ENCODE measurements at places on chromosomes 4 and X. TPM values are rescaled to one million over a fixed set of nuclear protein-coding genes. Genes with fewer than 3 reads are reported as not detected.

The NPY1R gene
- not detected for total RNA-seq

The DMP1 gene
- not detected for total RNA-seq

The VEGFC gene
- 9.0 TPM for total RNA-seq

The PNCK gene
- total RNA-seq, result 1.2 TPM

The POU3F4 gene
- not detected for total RNA-seq

The NLGN4X gene
- not detected for total RNA-seq

The MAGEB10 gene
- total RNA-seq, result not detected

The NWD2 gene
- total RNA-seq, result not detected

The LIMCH1 gene
- total RNA-seq, result 7.3 TPM

The CLDN22 gene
- total RNA-seq, result not detected

The MAML3 gene
- 2.8 TPM for total RNA-seq

The JAKMIP1 gene
- not detected for total RNA-seq

The SLBP gene
- 39.4 TPM for total RNA-seq

The ANXA10 gene
- total RNA-seq, result not detected

The ARHGAP4 gene
- total RNA-seq, result 1.3 TPM

The ARHGAP6 gene
- total RNA-seq, result not detected

The STS gene
- 2.2 TPM for total RNA-seq

The FGF2 gene
- 17.3 TPM for total RNA-seq

The PHEX gene
- 2.0 TPM for total RNA-seq

The TMEM144 gene
- total RNA-seq, result 21.5 TPM

The TMPRSS11A gene
- not detected for total RNA-seq

The CHIC1 gene
- 10.5 TPM for total RNA-seq

The NMU gene
- 1.7 TPM for total RNA-seq

The C4orf54 gene
- 0.50 TPM for total RNA-seq

The BMX gene
- total RNA-seq, result 0.32 TPM

The CSAG1 gene
- not detected for total RNA-seq
